ENCODE measurements at places on chromosomes 11 and 22.

DNA sequence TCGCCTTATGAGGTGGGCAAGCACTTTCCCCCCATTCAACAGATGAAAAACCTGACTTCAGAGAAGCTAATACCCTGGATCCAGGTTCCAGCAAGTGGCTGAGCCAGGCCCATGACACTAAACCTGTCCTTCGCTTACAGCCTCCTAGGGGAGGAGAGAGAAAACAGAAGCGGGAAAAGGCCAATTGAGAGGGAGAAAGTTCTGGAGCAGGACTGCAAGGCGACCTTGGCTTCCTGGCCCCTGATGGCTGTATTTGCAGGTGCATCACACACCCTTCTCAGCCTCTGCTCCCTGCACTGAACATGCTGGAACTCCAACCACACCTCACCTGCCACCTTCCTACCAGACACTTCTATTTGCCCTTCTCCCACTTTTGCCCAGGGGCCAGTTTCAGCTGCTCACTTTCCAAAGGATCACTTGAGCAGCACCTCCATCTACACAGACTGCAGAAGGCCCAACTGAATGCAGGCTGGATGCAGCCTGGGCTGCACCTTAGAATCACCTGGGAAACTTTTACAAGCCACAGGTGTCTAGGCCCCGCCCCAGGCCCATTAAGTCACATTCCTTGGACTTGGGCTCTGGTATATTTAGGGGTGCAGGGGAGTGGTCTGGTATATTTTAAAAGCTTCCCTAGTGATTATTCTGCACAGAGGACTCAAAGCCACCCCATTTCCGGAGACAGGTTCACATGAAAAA is 14.3 kb upstream of the ADA2 start:
- DNase-seq: no peak

DNA sequence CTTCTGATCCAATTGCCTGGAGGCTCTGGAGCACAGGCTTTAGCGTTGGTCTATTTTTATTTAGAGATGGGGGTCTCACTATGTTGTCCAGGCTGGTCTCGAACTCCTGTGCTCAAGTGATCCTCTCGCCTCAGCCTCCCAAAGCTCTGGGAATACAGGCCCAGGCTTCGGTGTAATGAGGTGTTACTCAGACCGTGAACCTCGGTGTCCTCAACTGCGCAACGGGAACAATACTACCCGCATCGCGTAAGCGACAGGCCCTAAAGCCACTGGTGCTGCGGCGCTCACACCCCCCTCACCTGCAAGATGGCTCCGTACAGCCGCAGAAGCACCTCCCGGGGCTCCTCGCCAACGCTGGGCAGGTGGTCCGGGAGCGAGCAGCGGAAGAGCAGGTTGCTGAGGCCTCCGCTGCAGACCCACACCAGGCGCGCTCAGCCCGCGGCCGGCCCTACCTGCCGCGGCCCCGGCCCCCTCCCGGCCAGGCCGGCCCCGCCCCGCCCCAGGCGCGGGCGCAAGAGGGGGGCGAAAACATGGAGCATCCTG is 628 bp downstream of the CHKB start:
- peak; percentile 23 for DNase-seq

- DNase-seq: no peak
Measured at GRCh38 chr11:29534836-29535235, 482.0 kb downstream of the KCNA4 start.

GRCh38 chr11:82523141-82523540 is 210.5 kb downstream of the FAM181B start:
- no peak for DNase-seq

GRCh38 chr11:86043765-86044503 is 24.9 kb downstream of the PICALM start:
- DNase-seq: no peak

GRCh38 chr11:86418917-86419316 is 44.2 kb downstream of the CCDC81 start:
- no peak for DNase-seq

DNA sequence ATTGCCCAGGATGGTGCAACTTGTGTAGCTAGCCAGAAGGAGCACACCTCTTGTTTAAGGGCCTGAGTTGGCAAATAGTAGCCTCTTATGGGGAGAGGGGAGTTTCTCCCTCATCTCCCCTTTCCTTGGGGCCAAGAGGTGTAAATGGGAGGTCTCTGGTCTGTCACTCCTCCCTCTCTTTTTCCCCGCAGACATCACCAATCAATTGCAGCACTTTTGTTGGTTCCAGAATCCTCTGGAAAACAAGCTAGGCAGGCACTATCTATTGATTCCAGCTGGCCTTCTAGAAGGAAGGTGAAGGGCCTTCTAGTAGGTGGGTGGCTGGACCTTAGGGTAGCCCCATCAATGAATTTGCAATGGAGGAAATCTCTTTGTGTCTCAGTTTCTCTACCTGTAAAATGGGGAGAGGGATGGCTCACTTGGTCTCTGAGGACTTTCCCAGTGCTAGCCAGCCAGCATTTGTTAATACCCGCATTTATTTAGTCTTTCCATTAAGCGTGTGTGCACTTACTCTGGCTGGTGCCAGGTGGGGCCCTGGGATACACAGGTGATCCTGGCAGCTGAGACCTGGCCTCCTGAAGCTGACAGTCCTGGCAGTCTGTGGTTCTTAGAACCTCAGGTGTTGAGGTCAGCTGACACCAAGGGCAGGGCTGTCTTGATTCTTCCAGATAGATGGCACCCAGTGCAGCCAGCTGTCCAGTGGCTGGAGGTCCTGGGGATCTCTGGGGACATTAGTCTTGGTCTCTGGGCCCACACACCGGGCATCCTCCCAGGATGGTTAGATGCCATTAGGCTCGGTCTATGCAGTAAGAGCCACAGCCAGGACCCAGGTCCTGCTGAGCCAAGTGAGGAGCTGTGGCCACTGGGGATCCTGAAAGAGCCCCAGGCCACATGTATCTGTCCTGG is 51.7 kb downstream of the TSPAN18 start:
- DNase-seq: no peak

DNA sequence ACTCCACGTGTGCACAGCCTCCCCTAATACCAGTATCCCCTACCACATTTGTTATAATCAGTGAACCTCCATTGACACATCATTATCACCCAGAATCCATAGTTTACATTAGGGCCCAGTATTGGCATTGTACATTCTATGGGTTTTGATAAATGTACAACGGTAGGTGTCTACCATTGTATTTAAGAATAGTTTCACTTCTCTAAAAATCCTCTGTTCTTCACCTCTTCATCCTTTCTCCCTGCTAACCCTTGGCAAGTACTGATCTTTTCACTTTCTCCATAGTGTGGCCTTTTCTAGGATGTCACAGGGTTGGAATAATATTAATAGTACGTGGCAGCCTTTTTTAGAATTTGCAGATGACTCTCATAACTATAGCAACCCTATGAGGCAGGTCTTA is 353.8 kb downstream of the DDX10 start:
- DNase-seq: no peak

DNA sequence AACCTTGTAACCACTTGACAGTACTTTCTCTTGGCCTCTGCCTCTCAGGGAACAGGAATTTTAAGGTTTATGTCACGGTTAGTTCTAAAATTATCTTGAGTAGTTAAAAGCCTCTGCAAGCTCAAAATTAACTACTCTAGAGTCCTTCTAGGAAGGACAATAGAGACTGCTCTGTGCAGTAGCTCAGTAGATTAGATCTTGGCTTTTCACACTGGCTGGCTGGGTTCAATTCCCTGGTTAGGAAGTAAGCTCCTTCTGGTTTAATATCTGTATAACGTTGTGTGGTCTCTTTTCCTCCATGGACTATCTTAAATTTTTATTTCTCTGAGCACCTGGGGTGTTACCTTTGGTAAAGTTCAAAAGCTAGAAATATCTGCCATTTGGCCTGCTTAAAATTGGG is 109.2 kb downstream of the AASDHPPT start:
- DNase-seq: no peak

GRCh38 chr11:130144861-130145281 is 14.7 kb upstream of the ST14 start:
- no peak for DNase-seq

GRCh38 chr11:33197915-33198727 is 36.8 kb upstream of the CSTF3 start:
- no peak for DNase-seq

GRCh38 chr11:61350803-61351202 is 10.9 kb downstream of the CYB561A3 start:
- no peak for DNase-seq

GRCh38 chr11:48020092-48020755 is 39.9 kb downstream of the PTPRJ start:
- DNase-seq: no peak

- DNase-seq: no peak
Measured at GRCh38 chr11:76175783-76176182, 30.5 kb downstream of the WNT11 start.

DNA sequence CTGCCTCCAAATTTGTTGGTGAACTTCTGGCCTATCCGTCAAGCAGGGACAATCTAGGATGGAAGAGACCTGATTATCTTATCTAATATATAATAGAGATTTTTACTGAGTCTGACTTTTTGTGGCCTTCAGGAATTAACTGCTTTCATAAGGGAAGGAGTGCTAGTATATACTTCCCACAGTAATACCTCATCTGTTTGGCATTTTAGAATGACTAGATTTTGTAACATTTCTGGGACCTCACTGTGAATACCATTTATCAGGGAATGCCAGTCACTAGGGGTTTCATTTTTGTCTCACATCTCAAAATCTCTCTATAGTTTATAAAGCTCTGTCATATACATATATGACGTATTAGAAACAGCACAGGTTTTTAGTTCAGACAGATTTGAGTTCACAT is 114.3 kb downstream of the INSC start:
- DNase-seq: no peak

DNA sequence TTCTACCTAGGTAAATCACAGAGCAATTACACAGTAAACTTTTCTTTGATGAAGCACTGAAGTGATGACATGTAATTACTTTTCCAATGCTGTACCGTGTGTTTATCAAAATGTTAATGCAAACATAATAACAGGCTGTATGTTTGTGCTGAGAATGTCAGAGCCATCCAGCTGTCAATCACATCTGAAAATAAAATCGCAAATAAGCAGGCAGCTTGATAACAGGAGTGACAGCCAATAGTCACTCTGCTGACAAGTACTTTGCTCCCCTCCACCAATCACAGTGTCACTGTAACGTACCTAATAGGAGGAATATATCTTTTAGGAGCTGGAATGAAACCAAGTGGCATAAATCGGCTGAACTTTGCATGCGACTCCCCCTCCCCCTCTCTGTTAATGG is 119.7 kb downstream of the KIRREL3 start:
- no peak for DNase-seq

DNA sequence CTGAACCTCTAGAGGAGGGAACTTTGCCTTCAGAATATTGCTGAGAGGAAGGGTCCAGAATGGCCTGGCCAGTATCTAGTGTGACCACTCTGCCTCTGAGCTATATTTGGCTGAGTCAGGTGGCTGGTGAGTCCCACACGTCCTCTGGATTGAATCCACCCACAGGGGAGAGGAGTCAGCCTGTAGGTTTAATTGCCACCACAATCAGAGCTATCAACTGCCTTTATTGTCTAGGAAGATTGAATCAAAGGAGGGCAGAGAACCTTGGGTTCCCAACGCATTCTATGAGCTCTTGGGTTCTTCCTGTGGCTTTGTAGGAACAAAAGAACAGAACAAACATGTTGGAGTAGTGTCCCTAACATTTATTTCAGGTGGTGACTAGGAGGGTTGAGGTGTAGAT is 67.7 kb downstream of the ST3GAL4 start:
- no peak for DNase-seq

GRCh38 chr11:48105096-48105990 is 111.3 kb upstream of the OR4B1 start:
- DNase-seq: no peak

DNA sequence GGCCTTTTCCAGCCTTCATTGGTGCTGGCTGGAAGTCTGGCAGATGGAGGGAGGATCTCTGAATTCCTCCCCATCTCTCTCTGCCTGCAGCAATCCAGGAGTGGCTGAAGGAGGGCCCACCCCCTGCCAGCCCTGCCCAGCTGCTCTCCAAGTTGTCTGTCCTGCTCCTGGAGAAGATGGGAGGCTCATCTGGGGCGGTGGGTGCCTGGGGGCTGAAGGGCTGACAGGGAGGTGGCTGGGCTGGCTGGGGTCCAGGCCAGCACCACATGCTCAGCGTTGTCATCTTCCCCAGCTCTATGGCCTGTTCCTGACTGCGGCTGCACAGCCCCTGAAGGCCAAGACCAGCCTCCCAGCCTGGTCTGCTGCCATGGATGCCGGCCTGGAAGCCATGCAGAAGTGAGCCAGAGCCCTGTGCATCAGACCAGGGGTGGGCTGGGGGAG is 12.2 kb downstream of the TKFC start:
- peak; percentile 76 for DNase-seq

GRCh38 chr22:44108076-44108475 is 72.6 kb upstream of the PARVG start:
- peak; percentile 36 for DNase-seq

DNA sequence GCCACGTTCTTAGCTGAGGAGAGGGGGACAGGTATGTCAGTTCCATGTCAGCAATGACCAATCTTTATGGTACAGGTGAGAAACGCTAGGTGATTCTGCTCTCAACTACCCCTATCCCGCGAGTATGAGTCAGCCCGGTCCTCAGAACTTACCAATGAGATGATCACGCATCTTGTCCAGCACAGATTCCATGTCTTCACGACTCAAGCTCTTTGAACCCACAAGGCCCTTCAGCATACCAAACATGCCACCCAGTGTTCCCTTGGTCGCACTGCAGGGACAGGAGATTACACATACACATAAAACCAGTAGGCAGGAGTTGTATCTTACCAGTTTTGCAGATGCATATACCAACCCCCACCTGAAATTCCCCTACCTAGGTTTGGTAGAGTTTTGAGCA is 2.9 kb downstream of the SRPRA start:
- DNase-seq: no peak

DNA sequence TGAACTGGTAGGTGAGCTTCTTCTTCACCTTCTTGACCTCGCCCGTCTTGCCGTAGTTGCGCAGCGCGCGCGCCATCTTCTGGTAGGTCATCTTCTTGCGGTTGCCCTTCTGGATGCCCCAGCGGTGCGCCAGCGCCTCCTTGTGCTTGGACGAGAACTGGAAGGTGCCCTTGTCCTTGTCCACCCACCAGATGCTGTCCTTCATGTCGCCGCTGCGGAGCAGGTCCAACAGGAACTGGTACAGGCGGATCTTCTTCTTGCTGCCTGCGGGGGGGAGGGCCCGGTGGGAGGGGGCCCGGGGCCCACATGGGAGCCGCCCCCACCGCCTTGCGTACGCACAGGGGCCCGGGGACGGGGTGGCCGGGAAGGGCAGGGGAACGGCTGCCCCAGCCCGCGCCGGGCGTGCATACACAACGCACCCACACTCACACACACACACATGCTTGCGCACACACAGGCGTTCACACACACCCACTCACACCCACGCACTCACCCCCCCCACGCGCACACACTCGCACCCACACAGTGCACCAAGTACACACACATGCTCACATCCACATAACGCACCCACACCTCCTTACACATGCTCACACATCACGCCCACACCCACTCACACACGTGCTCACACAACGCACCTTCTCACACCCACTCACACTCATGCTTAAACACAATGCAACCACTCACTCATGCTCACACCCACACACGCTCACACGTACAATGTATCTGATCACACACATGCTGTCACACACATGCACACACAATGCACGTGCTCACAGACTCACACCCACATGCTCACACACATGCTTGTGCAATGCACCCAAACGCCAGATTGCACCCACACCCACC is 3.0 kb upstream of the MYBPC3 start:
- DNase-seq: peak; percentile 98

All from ELF-1 (cell line).